ENCODE measurements at places on chromosomes 12 and 14.
A peak's percentile ranks its signal among the peaks of the same experiment; 100 is the strongest.

DNA sequence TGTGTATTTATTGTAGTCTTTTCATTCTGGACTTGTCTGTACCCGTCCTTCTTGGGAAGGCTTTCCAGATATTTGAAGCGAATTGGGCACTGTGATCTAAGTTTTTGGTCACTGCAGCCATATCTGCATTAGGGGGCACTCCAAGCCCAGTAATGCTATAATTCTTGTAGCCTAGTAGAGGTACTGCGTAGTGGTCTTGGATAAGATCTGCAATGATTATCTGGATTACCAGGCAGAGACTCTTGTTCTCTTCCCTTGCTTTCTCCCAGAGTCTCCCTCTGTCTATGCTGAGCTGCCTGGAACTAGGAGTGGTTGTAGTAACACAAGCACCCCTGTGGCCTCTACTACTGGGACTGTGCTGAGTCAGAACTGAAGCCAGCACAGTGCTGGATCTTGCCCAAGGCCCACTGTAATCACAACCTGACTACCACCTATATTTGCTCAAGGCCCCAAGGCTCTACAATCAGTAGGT lies 30.0 kb downstream of the SLC38A2 start:
- DNase-seq = peak; percentile 17

DNA sequence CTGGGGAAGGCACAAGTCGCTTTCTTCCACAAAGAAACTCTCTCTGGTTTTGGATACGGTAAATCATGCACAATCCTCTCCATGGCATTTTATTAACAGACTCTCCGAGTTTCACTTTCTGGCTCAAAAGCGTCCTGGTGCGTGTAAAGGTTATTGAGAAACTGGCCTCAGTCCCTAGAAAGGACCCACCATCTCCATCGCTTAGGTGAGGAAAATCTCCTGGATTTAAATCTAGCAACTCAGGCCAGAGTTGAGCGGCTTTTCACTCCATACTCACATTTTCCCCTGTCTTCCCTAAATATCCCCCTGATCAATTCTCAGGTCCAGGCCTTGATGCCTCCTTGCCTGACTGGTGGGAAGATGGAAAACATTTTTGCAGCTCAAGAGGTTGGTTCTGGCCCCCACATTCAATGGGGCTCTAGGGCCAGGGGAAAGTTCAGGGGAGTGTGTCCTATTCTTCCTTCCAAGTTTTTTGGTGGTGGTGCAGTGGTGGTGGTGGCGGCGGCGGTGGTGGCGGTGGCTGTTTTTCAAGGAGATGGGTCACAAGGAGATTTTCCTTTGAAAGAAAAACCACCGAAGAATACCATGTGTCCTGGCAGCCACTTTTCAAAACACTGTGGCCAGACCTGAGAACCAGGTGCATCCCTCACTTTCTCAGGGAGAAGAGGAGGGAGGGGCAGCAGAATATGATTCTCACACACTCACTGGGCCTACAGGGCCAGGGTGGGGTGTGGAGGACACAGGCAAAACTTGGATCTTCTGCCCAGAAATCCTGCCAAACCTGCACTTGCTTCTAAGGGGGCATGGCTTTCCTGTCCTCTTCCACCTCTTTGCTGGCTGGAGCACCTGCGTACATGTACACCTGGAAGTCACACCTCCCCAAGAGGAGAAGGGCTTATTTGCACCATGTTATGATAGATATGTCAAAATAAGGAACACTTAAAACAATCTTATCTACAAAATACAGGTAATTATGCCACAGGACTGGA lies 46.7 kb upstream of the PNMA1 start:
- DNase-seq = no peak

- no peak for DNase-seq
These were observed 6.5 kb downstream of the MAPK1IP1L start for GRCh38 chr14:55057919-55058318.

DNA sequence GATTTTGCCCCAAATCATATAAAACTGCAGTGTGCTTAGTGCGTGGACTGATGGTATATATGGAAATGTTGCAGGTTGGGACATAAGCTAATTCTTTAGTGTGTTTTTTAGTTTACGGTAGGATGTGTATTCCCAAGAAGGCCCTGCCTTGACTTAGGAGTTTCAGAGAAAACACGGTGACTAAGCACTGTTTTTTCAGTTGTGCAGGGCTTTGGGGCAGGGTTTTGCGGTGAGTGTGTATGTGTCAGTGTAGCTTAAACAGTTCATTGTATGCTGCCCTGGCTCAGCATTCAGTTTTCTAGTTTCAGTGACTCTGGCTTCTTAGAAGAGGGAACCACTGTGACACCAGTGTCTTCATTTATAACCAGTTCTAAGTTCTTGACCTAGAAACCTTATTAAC lies 101.2 kb downstream of the AKAP6 start:
- peak; percentile 31 for DNase-seq

GRCh38 chr12:115799610-115800009 lies 477.9 kb downstream of the MED13L start:
- DNase-seq = no peak

GRCh38 chr14:103925316-103925715 lies 2.9 kb upstream of the TDRD9 start:
- DNase-seq = no peak

DNA sequence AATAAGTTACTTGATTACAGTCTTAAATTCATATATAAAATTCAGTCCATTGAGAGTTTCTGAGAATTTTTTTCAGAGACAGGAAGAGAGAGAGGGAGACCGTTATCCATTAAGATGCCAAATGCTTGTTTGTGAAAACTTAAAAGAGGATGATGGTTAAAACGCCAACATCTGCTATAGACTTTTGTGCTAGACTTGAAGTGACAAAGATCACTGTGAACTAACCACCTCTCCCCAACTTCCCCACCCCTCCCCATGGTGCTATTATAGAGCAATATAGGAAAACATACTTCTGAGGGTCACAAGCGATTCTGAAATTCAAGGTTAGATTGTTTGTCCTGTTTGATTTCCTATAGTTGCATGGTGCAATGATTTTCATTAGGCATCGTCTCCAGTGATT lies 440.8 kb downstream of the RMST start:
- DNase-seq = no peak

- DNase-seq = peak; percentile 60
These were observed 61.1 kb downstream of the NCOR2 start for GRCh38 chr12:124506145-124506831.

DNA sequence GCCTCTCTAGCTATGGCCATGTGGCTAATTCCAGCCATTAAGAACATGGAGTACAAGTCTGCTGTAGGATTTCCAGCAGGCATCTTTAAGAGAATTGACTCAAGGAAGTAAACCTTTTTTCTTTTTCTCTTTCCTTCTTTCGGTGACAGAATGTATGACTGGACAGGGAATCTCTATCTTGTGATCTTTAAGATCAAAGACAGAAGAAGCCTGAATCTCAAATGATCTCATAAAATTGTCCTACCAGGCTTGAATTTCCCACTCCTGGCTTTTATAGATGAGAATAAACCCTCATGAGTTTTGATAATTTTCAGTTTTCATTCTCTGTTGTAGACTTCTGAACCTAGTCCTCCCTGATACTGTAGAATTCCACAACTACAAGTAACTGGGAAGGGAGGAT lies 11.4 kb downstream of the DUSP6 start:
- no peak for DNase-seq

DNA sequence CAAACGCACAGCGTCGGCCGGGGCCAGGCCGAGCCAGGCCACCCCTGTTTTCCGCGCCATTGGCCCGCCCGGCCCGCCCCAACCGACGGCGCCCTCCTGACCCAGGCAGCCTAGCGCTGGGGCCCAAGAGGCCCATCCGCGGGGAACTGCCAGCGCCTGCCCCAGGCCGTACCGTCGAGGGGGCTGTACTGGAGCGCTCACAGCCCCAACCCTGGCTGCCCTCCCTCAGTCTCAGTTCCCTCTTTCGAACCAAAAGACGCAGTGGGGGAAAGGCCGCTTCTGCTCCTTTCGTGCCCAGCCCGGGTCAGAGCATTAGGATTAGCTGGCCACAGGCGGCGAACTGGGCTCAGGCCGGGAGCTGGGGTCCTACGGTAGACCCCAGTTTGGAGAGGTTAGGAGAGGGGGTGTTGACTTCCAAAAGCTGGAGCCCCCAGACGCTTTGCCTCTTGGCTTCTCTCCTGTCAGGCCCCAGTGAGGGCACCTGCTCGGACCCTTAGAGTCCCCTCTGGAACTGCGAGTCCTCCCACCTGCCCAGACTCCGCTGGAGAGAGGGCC lies 1.9 kb downstream of the NKX2-1 start:
- DNase-seq = no peak

DNA sequence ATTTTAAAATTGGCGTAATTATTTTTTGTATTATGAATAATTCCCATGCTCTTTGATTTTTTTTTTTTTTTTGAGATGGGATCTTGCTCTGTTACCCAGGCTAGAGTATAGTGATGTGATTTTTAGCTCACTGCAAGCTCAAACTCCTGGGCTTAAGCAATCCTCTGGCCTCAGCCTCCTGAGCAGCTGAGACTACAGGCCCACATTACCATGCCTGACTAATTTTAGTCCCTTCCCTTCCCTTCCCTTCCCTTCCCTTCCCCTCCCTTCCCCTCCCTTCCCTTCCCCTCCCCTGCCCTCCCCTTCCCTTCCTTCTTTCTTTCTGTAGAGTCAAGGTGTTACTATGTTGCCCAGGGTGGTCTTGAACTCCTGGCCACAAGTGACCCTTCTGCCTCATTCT lies 9.4 kb upstream of the KIF26A start:
- no peak for DNase-seq

DNA sequence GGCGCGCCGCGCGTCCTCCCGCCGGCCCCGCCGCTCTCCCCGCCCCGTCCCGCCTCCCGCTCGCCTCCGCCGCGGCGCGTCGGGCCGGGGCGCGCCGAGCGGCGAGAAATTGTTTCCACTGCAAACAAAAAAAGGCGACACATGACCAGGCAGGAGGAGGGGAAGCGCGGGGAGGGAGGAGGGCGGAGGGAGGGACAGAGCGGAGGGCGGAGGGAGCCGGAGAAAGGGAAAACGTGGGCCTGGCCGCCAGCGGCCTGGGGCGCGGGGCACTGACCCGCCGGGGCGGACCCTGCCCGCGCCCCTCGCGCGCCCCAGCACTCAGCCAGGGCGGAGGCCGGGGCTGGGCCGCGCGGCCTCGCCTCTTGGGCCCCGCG lies at the start of gene FOXN3:
FOXN3 (minus strand) TSS at position 143 of the 374 bp plus-strand sequence. CDS start 4,757 bp downstream, outside the sequence.
- DNase-seq = peak; percentile 77

DNA sequence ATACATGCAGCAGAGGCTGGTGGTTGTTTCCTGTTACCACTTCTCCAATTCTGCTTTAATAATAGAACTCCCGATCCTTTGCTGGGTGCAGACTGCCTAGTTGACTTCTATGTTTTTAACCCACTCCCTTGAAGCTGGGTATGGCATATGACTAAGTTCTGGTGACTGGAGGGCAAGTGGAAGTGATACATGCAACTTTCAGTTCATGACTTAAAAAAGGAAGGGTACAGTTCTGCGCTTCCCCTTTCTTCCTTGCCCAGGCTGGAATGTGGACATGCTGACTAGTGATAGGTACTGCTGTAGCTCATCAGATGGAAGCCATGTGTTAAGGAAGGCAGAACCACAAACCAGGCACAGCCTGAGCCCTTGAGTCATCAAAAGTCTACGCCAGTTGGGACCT lies 2.4 kb upstream of the A2M start:
- no peak for DNase-seq

DNA sequence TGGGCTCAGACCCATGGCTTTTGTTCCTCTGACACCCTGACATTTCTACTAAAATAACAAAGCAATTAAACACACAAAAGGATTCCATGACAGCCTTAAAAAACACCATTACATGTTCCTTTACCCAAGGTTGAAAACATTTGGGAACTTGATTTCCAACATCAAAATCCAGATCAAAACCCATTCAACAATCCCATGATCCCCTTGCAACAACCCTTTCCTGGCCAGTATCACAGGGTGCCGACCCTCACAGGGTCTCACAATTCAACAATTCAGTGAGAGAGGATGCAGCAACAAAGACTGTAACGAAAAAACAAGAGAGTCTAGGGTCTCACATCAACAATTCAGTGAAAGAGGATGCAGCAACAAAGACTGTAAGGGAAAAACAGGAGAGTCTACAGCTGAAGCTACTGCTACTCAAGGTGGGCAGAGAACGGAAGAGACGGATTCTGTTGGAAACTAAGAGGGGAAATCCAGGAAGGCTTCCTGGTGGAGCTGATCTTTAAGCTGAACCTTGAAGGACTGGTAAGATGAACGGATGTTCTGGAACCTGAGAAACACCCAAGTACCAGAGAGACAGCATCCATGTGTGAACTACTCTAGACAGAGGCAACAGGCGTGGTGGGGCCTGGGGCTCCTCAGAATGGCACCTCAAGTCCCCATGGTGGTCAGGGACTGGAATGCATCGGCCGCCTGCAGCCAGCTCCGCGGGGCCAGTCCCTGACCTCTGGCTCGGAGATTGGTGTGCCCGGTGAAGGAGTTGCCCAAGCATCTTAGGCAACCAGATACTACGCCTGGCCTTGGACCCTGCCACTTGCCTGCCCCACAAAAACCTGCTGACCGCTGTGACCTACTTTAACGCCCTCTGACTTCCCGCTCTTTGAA lies 22.7 kb upstream of the ZFP36L1 start:
- no peak for DNase-seq

DNA sequence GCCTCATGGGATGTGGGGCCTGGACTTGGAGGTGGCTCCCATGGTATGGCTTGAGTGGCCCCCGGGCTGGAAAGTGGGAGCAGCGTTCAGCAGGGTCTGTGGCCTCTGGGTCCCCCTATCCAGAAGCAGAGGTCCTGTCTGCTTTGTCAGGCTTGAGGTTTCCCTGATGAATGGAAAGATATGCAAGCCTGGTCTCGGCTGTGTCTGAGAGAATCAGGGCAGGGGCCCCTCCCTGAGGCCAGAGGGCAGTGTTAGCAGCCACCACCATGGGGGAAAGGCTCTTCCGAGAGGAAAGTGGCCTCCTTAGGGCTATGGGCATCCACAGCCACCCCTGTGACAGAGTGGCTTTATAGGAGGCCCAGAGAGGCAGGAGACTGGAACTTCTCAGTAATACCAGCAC lies 128.2 kb downstream of the VRK1 start:
- DNase-seq = no peak

- no peak for DNase-seq
These were observed 28.2 kb downstream of the RAP1B start for GRCh38 chr12:68638721-68639395.

- no peak for DNase-seq
These were observed 42.5 kb upstream of the C14orf180 start for GRCh38 chr14:104536942-104537612.

Data from smooth muscle cell of the brain vasculature (primary cell).